ENCODE measurements at places on chromosomes 16 and 17.

- DNase-seq: no peak
These were observed 12.8 kb upstream of the AKTIP start for GRCh38 chr16:53515811-53516210.

- no peak for DNase-seq
These were observed 31.9 kb downstream of the ARHGAP23 start for GRCh38 chr17:38460082-38460715.

DNA sequence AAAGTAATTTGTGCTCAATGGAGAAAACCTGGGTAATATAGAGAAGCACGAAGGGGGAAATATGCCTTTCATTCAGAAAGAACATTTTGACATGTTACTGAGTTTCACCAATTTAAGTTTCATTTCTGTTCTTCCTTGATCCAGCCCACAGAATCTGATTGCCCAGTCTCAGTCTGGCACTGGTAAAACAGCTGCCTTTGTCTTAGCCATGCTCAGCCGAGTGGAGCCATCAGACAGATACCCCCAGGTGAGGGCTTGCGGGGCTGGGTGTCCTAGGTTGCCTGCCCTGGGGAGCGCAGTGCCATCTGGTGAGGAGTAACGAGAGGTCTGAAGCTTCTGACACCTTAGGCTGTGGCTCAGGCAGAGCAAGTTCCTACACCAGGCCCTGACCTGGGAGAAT lies 17.7 kb downstream of the DDX19A start:
- no peak for DNase-seq

- no peak for DNase-seq
These were observed 116.1 kb upstream of the C16orf82 start for GRCh38 chr16:26950636-26951035.

GRCh38 chr16:4209666-4210065 lies 32.2 kb downstream of the SRL start:
- DNase-seq: no peak

- no peak for DNase-seq
These were observed 23.5 kb downstream of the SRCAP start for GRCh38 chr16:30722443-30722842.

- no peak for DNase-seq
These were observed 127.1 kb downstream of the PITPNC1 start for GRCh38 chr17:67504182-67504581.

DNA sequence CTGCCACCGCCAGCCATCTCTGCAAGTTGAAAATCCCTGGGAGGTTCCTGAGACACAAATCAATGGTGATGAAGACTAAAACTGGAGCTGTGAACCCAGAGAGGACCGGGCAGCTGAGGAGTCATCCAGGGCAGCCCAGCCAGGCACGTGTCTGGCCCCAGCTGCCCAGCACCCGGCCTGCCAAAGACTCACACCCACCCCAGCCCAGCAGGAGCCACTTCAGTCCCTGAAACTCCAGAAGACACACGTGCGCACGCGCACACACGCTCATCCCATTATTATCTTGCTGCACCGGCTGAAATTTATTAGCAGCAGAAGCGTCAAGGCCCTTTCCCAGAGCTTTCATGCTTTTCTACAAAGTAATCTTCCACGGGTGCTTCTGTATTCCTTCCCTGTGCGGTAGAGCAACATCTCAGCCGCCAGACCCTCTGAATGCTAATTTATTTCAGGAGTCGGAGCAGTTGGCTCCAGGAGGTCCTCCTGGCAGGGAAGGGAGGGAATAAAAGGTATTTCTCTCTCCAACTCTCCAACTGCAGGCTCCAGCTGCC lies 59.8 kb upstream of the RBFOX3 start:
- no peak for DNase-seq

DNA sequence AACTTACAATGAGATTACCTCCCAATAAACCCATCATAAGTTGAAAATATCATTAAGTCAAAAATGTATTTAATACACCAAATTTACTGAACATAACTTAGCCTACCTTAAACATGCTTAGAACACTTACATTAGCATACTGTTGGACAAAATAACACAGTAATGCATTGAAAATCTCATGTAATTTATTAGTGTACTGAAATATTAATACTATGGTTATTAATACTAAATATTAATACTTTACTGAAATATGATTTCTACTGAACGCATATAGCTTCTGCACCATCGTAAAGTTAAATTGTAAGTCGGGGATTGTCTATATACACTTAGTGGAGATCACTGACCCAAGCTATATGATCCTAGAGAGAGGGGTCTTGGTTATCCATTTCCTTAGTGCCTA lies 4.3 kb downstream of the USP32 start:
- no peak for DNase-seq

GRCh38 chr17:55577687-55578086 lies 66.4 kb upstream of the SMIM36 start:
- DNase-seq: peak; percentile 39

- DNase-seq: no peak
These were observed 382.6 kb upstream of the GOT2 start for GRCh38 chr16:59116744-59117143.

GRCh38 chr16:69823831-69824563 lies 61.9 kb downstream of the WWP2 start:
- peak; percentile 67 for DNase-seq

- DNase-seq: no peak
These were observed 9.4 kb downstream of the HSPB9 start for GRCh38 chr17:42131981-42132432.

DNA sequence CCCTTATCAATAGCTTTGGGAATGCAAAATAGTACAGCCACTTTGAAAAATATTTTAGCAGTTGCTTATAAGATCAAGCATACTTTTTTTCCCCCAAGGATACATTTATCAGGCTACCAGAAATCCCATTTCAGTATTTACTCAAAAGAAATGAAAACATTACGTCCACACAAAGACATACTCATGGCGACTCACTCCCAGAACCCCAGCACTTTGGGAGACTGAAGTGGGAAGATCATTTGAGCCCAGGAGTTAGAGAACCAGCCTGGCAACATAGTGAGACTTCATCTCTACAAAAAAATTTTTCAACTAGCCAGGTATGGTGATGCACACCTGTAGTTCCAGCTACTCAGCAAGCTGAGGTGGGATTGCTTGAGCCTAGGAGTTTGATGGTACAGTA lies 5.9 kb downstream of the SKA2 start:
- no peak for DNase-seq

- DNase-seq: no peak
These were observed 1.3 kb downstream of the PARD6A start for GRCh38 chr16:67661886-67662652.

DNA sequence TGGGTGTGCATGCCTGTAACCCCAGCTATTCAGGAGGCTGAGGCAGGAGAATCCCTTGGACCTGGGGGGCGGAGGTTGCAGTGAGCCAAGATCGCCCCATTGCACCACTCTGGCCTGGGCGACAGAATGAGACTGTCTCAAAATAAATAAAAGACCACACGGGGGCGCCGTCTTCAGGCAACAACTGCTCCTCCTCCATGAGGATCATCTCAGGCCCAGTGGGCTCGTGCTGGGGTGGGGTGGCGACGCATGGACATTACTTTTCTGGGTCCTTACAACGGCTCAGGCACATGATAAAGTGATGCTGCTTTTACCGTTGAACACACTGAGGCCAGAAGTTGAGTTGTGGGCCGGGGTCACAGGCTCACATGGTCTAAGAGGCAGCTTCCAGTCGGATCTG lies 56.2 kb downstream of the PRMT7 start:
- no peak for DNase-seq

DNA sequence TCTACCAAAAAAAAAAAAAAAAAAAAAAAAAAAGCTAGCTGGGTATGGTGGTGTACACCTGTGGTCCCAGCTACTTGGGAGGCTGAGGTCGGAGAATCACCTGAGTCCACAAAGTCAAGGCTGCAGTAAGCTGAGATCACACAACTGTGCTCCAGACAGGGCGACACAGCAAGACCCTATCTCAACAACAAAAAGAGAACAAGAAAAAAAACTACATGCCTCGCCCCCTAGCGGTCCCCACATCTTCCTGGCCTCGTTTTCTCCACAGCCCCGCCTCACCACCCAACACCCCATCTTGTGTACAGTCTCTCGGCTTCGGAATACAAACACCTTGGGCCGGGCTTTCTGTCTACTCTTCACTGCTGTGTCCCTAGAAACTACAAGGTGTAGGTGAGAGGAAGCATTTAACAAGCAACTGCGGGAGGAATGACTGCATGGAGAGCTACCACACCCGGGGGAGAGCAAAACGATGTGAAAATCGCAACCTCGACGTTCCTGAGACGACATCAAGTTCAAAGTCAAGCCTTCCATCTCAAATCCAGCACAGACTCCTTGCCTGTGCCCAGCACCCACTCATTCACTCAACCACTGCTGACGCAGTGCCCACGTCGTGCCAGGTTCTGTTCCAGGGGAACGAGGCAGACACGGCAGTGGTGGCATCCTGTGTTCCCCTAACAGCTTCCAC lies 9.0 kb downstream of the NTAN1 start:
- no peak for DNase-seq

- no peak for DNase-seq
These were observed 16.5 kb downstream of the ZNF18 start for GRCh38 chr17:11980813-11981212.

- DNase-seq: no peak
These were observed 50.7 kb downstream of the AATF start for GRCh38 chr17:36999471-36999870.

DNA sequence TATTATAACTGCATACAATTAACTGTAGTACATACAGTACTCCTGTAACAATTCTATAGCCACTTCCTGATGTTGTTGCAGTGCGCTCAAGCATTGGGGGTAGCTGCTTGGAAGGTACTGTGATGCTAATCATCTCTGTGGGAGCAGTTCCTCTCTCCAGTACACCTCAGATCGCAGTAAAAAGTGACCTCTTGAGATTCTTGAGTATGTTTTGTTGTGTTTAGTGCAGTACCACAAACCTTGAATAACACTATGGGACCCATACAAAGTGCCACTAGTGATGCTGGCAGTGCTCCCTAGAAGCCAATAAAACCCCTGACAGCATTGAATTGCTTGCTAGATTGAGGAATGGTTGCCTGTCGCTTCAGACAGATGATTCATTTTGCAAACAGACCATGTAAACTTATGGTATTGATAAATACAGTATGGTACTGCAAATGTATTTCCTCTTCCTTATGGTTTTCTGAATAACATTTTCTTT lies 193.0 kb downstream of the SPECC1 start:
- no peak for DNase-seq

DNA sequence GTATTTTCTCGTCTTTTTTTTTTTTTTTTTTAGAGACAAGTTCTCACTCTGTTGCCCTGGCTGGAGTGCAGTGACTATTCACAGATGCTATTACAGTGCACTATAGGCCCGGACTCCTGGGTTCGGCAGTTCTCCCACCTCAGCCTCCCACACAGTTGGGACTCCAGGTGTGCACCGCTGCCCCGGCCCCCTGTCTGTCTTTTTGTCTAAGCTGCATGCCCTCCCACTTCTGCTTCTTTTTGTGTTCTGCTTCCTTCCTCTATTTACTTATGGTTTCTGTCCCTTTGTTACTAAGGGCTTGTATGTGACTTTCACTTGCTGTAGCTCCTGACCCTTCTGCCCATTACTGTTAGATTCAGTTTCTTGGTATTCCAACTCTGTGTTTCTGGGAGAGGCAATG lies 20.5 kb downstream of the SLC7A6 start:
- DNase-seq: peak; percentile 78

DNA sequence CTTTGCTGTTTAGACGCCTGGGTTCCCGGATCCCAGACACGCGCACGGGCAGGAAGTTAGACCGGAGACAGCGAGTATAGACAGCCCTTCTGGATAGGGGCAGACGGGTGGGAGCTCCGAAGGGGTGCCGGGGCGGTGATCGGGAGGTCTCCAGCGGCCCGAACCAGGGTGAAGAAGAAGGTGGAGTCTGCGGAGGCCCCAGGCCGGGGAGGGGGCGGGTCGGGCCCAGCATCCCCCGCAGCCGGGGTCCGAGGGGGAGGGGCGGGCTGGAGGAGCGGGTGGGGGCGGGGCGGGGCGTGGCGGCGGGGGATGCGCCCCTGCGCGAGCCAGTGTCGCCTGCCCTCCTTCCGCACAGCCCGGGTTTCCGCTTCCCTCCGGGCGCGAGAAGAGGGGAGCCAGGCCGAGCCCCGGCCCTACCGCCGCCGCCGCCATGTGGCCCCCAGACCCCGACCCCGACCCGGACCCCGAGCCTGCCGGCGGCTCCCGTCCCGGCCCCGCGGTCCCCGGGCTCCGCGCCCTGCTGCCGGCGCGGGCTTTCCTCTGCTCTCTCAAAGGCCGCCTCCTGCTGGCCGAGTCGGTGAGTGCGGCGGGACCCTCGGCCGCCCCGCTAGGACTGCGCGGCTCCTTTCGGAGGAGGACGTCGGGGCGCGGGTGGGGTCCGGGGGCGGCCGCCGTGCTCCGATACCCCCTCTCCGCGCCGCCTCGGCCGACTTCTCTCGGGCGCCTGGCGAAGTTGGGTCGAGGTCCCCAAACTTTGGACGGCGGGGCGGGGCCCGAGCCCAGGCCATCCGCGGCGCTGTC lies at the start of gene CMTM3:
TSS of gene CMTM3 (plus strand) at position 329 of the 801 bp plus-strand sequence. CDS start at position 431, 102 bp downstream.
- DNase-seq: peak; percentile 81

DNA sequence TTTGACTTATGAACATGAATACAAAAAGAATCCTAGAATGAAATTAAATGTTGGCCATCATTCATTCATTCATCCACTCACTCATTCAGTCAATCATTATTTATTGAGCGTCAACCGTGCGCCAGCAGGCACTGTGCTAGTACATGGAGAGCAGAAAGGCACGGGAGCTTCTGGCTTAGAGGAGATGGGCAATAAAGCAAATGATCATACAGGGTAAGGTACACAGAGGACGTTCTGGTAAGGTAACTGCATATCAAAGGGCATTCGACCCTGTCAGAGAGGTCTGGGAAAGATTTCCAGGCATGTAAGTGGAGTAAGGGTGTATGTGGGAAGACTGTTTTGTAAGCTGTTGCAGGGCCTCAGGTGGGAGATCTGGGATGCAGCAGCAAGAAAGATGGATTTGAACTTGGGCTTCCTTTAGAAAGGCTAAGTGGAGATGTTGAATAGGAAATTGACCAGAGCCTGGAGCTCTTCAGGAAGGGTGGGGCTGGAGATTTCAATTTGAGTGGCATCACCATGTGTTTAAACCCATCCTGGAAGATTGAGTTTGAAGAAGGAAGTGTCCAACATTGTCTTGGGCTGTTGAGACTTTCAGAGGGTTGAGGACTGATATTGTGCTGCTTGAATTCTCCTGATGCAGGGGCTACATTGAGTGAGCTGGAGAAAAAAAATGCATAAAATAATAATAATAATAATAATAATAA lies 2.8 kb upstream of the MSI2 start:
- no peak for DNase-seq

DNA sequence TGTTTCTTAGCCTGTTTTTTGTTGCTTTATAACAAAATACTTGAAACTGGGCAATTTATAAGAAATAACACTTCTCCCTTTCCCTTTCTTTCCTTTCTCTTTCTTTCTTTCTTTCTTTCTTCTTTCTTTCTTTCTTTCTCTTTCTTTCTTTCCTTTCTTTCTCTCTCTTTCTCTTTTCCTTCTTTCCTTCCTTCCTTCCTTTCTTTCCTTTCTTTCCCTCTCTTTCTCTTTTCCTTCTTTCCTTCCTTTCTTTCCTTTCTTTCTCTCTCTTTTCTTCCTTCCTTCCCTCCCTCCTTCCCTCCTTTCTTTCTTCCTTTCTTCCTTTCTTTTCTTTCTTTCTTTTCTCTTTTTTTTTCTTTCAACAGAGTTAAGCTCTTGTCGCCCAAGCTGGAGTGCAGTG lies 27.8 kb downstream of the FAM20A start:
- no peak for DNase-seq

Measured in GM06990 (cell line).